DMS79 (cell line): ENCODE measurements at places on chromosomes 11 and 22.
A peak's percentile ranks its signal among the peaks of the same experiment; 100 is the strongest.

DNA sequence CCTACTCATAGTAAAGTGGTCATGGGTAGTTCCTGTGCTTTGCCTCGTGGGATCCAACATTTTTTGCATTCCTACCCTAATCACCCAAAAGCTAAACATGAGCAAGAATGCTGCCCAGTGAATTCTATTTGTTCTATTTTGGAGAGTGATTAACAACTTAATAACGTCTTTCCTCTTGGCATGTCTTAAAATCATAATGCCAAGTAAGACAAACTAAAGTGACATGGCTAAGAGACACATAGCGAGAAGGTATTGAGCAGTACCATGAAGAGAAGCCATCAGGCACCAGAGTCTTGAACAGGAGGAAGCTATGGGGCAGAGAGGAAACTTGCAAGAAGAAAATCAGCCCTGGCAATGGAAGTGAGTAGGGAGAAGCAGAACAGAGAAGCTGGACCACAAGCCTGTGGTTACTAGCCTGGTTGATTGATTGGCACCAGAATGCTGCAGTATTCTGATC lies 32.0 kb downstream of the EXPH5 start:
- DNase-seq, result no peak

DNA sequence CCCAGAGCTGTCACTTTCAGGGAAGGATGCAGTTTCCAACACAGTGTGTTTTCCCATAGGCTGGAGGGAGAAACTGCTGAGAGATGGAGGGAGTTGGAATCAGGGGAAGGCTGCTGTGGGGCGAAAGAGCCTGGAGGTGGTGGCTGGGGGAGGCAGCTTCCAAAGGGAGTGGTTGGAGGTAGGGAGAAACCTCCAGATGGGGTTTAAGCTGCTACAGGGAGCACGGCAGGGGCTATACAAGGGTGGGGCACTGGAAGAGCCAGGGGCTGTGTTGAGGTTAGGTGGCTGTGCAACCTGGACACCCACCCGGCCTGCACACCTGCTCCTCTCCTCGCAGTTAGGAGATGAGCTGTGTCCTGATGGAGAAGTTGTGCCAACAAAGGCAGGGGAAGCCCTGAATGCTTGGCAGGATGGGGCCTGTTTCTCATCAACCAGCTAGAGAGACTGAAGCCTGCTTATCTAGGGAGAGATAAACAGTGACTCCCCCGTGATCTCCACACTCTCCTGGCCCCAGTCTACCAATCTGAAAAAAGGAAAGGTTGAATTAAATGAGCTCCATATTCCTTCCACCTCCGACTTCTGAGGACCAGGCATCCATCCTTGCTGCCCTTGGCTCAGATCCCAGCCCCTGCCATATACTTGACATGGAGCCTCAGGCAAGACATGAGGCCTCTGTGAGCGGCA lies 3.6 kb upstream of the SLCO2B1 start:
- peak; percentile 77 for DNase-seq

DNA sequence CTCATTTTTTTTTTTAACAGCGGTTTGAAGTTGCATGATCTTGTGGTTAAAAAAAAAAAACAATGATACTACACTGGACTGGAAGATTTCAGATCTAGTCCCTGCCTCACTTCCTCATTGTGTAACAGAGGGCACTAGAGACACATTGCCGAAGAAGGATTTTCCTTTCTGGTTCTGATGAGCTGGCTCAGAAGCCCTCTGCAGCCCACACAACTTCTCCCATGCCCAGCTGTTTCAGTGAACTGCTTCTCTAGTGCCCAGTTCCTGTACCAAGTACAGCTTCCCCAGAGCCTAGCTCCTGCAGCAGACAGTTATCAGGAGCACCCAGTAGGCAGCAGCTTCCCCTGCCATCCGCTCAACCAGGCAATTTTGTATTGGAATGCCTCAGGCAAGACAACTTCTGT lies 29.5 kb upstream of the ANO5 start:
- no peak for DNase-seq

DNA sequence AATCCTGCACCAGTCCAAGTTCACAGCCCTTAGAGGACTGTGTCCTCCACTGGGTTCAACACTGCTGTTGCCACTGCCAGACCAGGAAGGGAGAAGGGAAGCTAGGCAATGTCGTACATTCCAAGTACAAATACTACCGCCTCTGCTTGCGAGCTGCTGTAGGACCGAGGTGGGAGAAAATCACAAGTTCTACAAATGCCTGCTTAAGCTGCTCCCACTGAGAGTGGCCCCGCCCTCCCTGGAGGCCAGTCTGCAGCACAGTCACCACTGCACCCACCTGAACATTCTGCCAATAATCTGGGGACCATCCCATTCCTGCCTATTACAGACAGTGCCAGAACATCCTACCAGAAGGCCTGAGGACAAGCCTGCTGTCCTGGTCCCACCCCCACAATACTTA lies 707.5 kb upstream of the ANO5 start:
- no peak for DNase-seq

DNA sequence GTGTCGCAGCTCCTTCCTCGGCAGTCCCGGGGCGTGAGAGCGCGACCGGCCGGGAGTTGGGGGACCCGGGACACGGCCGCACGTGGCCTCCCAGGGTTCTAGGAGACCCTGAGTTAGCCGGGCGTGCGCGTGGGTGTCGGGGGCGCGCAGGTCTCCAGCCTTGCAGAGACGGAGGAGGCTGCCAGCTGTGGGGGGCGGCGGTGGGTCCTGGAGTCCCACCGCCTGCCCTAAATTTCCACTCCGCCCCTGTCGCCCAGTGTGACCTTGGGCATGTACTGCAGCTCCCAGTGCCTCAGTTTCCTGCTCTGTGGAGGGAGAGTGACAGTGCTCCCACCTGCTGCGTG lies 18.8 kb downstream of the RRP7A start:
- DNase-seq, result no peak

- DNase-seq, result no peak
Measured at GRCh38 chr11:3684129-3684818, 13.1 kb upstream of the CHRNA10 start.

GRCh38 chr11:86234831-86235461 lies 9.6 kb upstream of the EED start:
- DNase-seq, result no peak

GRCh38 chr11:9462172-9462799 lies 1.5 kb downstream of the ZNF143 start:
- DNase-seq, result no peak

- DNase-seq, result no peak
Measured at GRCh38 chr11:130911306-130911705, 5.0 kb downstream of the SNX19 start.

DNA sequence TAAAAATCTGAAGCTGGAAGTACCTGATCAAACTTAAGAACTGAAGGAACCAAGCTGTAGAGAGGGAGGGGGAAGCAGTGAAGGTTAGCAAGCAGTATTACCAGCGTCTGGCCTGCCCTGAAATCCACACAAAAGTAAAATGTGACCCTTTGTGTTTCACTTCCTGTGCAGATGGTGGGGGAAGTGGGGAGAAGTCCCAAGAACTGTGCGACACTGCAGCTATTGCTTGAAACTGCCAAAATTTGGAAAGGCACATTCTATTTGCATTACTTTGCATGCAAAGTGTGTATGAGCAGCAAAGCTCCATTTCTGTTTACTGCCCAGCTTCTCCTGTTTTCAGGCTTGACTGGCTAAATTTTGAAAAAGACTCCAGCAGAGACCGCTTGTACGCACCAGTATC lies 72.1 kb upstream of the BMAL1 start:
- no peak for DNase-seq

DNA sequence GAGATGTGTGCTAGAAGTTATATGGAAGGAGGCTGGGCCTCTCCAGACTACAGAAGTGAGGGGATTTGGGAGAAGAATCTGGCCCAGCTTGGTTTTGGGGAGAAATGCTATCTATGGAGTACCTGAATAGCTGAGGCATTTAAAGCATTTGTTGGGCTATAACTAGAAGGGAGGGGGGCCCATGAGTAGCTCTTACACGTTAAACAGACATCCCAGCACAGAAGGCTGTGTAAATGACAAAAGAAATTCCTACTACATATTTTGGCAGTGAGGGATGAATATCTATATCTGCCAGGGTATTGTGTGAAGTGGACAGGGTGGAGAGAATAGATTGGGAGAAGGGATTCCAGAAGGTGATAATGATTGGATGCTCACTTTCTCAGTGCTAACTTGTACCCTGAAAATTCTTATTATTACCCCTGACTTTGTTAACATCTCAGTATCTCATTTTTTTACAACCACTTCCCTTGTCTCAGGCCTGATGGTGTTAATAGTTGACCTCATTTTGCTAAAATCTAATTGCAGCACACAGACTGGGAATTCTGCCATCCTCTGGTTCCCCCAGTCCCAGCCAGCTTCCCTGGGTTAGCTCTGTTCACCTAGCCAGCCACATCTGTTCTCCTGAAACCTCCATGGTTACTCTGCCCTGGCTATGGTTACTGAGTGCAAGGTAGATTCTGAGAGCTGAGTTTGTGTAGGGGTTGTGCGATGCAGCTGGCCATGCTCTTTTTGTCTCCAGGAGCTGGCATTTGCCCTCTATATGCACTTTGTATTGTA lies 28.8 kb upstream of the RRM1 start:
- no peak for DNase-seq

- DNase-seq, result no peak
Measured at GRCh38 chr11:66151273-66151672, 81.2 kb downstream of the PACS1 start.

GRCh38 chr22:46851311-46851710 lies 88.9 kb downstream of the TBC1D22A start:
- no peak for DNase-seq

DNA sequence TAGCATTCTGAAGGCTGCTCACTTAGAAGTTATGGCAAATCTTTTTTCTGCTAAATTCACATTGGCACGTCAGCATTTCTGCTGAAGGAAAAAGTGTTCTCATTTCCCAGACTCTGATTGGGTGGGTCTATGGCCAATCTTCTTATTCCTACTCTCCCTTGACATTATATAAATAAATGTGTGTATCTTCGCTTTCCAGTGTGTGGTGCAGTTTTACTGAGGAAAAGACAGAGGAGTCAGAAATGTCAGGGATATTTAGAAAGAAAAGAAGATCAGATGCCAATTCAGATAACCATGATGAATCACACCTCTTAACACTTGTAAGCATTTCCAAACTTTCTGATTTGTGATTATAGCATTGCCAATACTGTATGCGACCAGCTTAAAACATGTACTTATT lies 3.2 kb upstream of the BDNF start:
- no peak for DNase-seq

- DNase-seq, result no peak
Measured at GRCh38 chr11:16741473-16741872, 3.0 kb downstream of the C11orf58 start.

DNA sequence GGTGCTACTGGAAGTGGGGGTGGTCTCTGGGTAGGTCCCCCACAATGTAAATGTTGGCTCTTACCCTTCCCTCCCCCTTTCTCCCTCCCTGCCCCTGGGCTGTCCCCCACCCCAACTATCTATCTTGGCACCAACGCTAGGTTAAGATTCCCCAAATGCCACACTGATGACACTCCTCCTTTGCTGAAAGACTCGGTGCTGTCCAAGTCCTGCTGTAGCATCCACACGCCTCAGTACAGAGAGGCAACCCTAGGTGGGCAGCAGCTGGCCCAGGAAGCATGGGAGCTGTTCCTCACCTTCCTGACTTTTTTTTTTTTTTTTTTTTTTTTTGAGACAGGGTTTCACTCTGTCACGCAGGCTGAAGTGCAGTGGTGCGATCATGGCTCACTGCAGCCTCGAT lies 3.4 kb upstream of the KCTD17 start:
- DNase-seq, result no peak

DNA sequence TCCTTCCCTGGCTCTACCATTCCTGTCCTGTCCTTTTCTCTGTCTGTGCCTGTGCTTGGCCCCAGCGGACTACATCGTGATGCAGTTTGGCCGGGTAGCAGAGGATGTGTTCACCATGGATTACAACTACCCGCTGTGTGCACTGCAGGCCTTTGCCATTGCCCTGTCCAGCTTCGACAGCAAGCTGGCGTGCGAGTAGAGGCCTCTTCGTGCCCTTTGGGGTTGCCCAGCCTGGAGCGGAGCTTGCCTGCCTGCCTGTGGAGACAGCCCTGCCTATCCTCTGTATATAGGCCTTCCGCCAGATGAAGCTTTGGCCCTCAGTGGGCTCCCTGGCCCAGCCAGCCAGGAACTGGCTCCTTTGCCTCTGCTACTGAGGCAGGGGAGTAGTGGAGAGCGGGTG lies 20.4 kb downstream of the TUB start:
- DNase-seq, result no peak

DNA sequence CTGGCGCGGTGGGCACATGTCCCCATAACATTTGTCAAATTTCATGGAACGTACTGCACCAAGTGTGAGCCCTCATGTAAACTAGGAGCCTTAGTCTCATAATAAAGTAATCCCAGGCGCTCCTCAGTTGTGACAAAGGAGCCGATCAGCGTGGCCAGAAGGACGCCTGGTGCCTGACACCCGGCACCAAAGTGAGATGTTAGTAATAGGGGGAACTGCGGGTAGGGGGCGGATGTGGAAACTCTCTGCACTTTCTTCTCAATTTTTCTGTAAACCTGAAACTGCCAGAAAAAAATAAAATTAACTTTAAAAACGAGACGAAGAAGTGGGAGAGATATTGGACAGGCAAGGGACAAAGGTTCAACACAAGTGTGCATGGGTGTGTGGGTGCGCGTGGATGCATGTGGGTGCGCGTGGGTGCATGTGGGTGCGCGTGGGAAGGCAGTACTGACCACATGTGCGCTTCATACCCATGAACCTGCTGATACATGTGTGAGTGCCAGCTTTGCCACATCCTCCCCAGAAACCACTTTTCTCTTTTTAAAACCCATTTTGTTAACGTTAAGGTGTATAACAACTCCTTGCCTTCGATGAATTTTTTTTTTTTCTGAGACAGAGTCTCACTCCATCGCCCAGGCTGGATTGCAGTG lies 55.4 kb upstream of the LINC01488 start:
- no peak for DNase-seq

GRCh38 chr22:50016988-50017700 lies 4.6 kb upstream of the IL17REL start:
- DNase-seq, result no peak

- no peak for DNase-seq
Measured at GRCh38 chr11:128965485-128965884, 22.8 kb upstream of the TP53AIP1 start.

GRCh38 chr22:40473703-40474102 lies 103.3 kb downstream of the SGSM3 start:
- DNase-seq, result peak; percentile 15

GRCh38 chr11:104649002-104649401 lies 249.3 kb downstream of the CASP12 start:
- no peak for DNase-seq

- no peak for DNase-seq
Measured at GRCh38 chr11:60145677-60146076, 37.2 kb downstream of the MS4A6A start.
